ENCODE measurements at places on chromosomes 2 and 18.

DNA sequence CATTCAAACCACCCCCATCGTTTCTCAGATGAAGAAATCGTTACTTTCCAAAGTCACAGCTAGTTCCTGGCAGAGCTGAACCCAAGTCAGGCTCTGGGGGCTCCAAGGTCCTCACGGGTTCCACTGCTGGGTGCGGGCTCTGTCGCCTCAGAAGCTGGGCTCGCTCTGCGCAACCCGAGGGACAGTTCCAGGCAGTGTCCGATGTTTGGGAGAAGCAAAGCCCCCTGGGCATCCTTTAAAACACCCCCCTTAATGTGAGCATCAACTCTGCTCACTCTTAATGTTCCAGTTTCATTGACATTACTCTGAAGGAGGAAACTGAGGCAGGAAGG lies 796 bp downstream of the AOX1 start:
- no peak for DNase-seq
- H3K36me3 ChIP-seq, result peaks cover 21% of the 10 kb centered on the region
- peaks cover 12% of the 10 kb centered on the region for H3K4me1 ChIP-seq
- peaks cover 12% of the 10 kb centered on the region for H3K27me3 ChIP-seq
- H3K4me3 ChIP-seq, result peak overlapping the region; percentile 65
- no peak overlapping the region for H3K27ac ChIP-seq

DNA sequence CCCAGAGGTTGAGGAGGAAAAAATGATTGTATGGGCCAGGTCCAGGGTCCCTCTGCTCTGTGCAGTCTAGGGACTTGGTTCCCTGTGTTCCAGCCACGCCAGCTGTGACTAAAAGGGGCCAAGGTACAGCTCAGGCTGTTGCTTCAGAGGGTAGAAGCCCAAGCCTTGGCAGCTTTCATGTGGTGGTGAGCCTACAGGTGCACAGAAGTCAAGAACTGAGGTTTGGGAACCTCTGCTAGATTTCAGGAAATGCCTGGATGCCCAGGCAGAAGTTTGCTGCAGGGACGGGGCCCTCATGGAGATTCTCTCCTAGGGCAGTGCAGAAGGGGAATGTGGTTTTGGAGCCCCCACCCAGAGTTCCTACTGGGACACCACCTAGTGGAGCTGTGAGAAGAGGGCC lies 10.6 kb upstream of the MBP start:
- peaks cover 33% of the 10 kb centered on the region for H3K36me3 ChIP-seq
- peaks cover 61% of the 10 kb centered on the region for H3K4me1 ChIP-seq
- H3K27me3 ChIP-seq, result no peaks in the 10 kb centered on the region
- peak; percentile 6 for DNase-seq
- H3K27ac ChIP-seq, result peak overlapping the region; percentile 16
- H3K4me3 ChIP-seq, result no peak overlapping the region

DNA sequence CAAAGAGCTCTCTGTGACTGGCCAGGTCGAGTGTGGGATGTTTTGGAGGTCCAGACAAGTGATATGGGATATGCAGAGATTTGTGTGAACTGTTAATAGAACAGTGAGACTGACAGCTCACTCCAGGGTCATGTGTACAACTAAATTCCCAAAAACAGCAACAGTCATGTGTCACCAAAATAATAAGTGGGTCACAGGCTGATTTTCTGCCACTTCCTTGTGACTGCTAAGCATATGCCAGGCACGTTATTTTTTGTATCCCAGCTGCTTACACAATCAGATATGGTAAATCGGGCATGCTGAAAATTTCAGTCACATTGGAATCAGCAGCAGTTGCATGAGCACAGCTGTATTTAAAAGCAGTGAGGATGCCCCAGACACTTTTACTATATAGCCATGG lies 198.7 kb downstream of the PTGR3 start:
- H3K27ac ChIP-seq, result no peak overlapping the region
- peaks cover 3% of the 10 kb centered on the region for H3K4me1 ChIP-seq
- H3K4me3 ChIP-seq, result no peak overlapping the region
- H3K36me3 ChIP-seq, result no peaks in the 10 kb centered on the region
- H3K27me3 ChIP-seq, result no peaks in the 10 kb centered on the region

- H3K27me3 ChIP-seq, result no peaks in the 10 kb centered on the region
- no peak for DNase-seq
- peaks cover 49% of the 10 kb centered on the region for H3K4me1 ChIP-seq
- no peak overlapping the region for H3K27ac ChIP-seq
- no peak overlapping the region for H3K4me3 ChIP-seq
Measured at GRCh38 chr2:216503697-216504375, 5.2 kb downstream of the RPL37A start.

GRCh38 chr18:23181547-23181946 lies 46.3 kb downstream of the CABLES1 start:
- peaks cover 8% of the 10 kb centered on the region for H3K4me1 ChIP-seq
- no peak overlapping the region for H3K4me3 ChIP-seq
- DNase-seq, result no peak

GRCh38 chr2:198165289-198165688 lies 360.9 kb downstream of the PLCL1 start:
- no peak overlapping the region for H3K4me3 ChIP-seq
- no peaks in the 10 kb centered on the region for H3K4me1 ChIP-seq
- no peaks in the 10 kb centered on the region for H3K36me3 ChIP-seq
- H3K27ac ChIP-seq, result no peak overlapping the region
- no peaks in the 10 kb centered on the region for H3K27me3 ChIP-seq

- peaks cover 5% of the 10 kb centered on the region for H3K4me1 ChIP-seq
- H3K27ac ChIP-seq, result no peak overlapping the region
- H3K36me3 ChIP-seq, result no peaks in the 10 kb centered on the region
- no peak overlapping the region for H3K4me3 ChIP-seq
- DNase-seq, result no peak
Measured at GRCh38 chr2:11680182-11680900, 10.3 kb upstream of the NTSR2 start.

GRCh38 chr2:100063459-100063953 lies 78.9 kb downstream of the AFF3 start:
- peaks cover 8% of the 10 kb centered on the region for H3K36me3 ChIP-seq
- H3K27ac ChIP-seq, result no peak overlapping the region
- peaks cover 7% of the 10 kb centered on the region for H3K27me3 ChIP-seq
- DNase-seq, result no peak

DNA sequence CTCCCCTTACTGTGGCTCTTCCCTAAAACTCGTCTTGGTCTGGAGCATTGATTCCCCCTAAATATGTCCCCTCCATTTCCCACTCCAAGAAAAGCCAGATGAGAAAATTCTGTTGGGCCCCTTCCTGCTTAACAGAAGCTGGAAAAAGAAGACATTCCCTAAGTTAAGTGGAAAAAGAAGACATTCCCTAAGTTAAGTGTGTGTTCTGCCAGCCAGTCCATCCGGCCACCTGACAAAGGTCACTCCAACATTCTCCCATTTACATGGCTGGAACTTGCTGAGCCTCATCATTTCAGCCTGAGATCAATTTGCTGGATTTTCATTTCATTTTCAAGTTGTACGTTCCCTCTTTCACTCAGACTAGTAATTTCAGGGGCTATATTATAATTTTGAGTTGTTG lies 52.0 kb downstream of the LYPD1 start:
- DNase-seq, result no peak
- no peak overlapping the region for H3K4me3 ChIP-seq
- no peaks in the 10 kb centered on the region for H3K27me3 ChIP-seq
- H3K36me3 ChIP-seq, result no peaks in the 10 kb centered on the region

DNA sequence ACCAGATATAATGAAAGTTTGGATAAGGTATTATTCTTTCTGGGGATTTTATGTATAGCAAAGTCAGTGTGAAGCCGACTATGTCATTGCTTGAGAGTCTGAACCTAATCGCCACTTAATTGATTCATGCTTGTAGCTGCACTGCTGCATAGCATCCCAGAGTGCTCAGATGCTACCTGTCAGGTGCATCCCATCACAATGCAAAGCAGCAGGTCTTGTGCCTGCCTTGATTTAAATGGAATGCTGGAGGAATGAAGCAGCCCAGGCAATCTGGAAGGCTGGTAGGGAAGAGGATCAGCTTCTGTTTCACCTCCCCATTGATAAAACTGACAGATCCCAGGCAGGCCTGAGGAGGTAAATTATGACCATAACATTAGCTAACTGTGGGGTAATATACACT lies 40.4 kb upstream of the ATIC start:
- H3K4me3 ChIP-seq, result no peak overlapping the region
- no peaks in the 10 kb centered on the region for H3K4me1 ChIP-seq
- H3K27ac ChIP-seq, result no peak overlapping the region
- no peaks in the 10 kb centered on the region for H3K27me3 ChIP-seq
- H3K36me3 ChIP-seq, result no peaks in the 10 kb centered on the region

GRCh38 chr2:236662231-236663185 lies 92.9 kb downstream of the ACKR3 start:
- DNase-seq, result no peak
- H3K27ac ChIP-seq, result no peak overlapping the region
- H3K4me1 ChIP-seq, result no peaks in the 10 kb centered on the region

GRCh38 chr2:69131983-69132675 lies 119.2 kb downstream of the ANTXR1 start:
- no peak overlapping the region for H3K27ac ChIP-seq
- no peak overlapping the region for H3K4me3 ChIP-seq
- no peaks in the 10 kb centered on the region for H3K36me3 ChIP-seq

DNA sequence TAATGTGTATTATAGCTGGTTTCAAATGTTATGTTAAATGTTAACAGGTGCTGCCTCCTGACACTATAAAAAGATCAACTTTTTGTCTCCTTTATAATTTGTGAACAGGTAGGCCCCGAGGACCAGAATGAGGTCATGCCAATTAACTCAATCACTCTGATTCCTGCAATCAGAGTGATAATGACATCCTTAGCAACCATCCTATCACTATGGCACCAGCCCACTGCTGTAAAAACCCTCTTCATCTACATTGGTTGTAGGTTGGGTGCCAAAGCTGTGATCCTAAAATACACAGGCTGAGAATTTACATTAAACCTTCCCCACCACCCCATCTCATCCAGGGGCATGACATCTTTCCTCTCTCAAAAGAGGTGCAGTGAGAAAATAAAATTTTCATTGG lies 103.5 kb downstream of the CPO start:
- DNase-seq, result no peak
- H3K27ac ChIP-seq, result no peak overlapping the region
- no peaks in the 10 kb centered on the region for H3K36me3 ChIP-seq
- peaks cover 15% of the 10 kb centered on the region for H3K4me1 ChIP-seq
- H3K27me3 ChIP-seq, result peaks cover 8% of the 10 kb centered on the region

- H3K36me3 ChIP-seq, result no peaks in the 10 kb centered on the region
- no peaks in the 10 kb centered on the region for H3K4me1 ChIP-seq
- no peak overlapping the region for H3K4me3 ChIP-seq
- no peak overlapping the region for H3K27ac ChIP-seq
- DNase-seq, result no peak
Measured at GRCh38 chr2:33288011-33288410, 188.4 kb upstream of the RASGRP3 start.

DNA sequence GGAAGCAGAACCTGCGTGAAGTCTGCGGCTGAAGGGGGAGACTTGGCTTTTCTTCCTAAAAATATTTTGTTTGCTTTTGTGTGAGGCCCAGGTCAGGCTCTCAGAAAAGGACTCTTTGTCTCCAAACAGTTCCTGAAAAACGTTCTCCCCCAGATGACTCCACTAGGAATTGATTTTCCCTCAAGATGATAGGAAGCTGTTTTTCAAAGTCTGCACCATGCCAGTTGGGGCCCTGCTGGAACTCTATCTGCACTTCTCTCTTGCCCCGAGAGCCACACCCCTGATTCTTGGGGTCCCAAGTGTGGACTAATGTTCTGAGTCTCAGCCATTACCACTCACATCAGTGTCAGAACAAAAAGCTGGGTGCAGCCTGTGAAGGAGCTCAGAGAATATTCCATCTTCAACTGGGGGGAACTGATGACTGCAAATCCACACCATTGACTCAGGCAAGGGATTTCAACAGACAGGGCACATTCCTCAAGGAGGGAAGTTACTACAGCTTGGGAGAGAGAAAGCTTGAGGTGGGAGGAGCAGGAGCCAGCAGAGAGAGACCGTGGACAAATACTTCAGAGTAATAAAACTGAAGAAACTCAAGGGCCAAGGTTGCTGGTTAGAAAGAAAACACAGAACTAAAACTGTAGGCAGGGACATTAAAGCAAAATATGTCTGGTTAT lies 768.3 kb downstream of the RNF144A start:
- H3K36me3 ChIP-seq, result no peaks in the 10 kb centered on the region
- H3K4me3 ChIP-seq, result no peak overlapping the region
- no peak overlapping the region for H3K27ac ChIP-seq
- no peaks in the 10 kb centered on the region for H3K27me3 ChIP-seq
